T1000 (cell line): ENCODE measurements at places on chromosomes 7 and 10.

- DNase-seq: no peak
Observed at GRCh38 chr7:4939971-4940728, 18.8 kb downstream of the MMD2 start.

DNA sequence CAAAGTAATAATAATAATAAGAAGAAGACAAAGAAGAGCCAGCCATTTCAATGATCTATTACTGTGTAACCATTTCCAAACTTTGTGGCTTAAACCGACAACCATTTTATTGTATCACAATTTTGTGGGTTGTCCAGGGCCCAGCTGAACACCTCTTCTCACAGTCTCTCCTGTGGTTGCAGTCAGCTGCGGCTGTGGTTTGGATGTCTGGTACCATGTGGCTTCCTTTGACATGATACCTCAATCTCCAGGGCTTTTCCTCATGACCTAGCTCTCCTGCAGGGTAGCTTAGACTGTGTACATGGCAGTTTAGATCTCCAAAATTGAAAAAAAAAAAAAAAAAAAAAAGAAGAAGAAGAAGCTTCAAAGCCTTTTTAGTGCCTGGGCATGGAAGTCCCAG lies 72.6 kb upstream of the NFKB2 start:
- DNase-seq: no peak

- DNase-seq: no peak
Observed at GRCh38 chr10:46538155-46538554, 18.3 kb downstream of the GPRIN2 start.

DNA sequence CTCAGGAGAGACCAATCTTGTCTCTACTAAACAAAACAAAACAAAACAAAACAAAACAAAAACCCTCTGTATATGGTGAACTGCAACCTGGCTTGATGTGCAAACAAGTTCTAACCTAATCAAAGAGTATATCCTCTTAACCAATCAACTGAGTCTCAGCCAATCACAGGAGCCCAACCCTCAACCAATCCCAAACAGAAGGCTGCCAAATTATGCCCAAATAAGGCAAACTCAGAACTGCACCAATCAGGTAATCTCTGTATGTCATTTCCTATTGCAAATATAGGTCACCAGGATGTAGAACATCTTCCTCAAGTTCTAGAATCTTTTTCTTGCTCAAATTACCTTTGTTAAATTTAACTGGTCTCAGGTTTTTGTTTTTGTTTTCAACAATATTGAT lies 5.2 kb downstream of the FAM133B start:
- DNase-seq: no peak

DNA sequence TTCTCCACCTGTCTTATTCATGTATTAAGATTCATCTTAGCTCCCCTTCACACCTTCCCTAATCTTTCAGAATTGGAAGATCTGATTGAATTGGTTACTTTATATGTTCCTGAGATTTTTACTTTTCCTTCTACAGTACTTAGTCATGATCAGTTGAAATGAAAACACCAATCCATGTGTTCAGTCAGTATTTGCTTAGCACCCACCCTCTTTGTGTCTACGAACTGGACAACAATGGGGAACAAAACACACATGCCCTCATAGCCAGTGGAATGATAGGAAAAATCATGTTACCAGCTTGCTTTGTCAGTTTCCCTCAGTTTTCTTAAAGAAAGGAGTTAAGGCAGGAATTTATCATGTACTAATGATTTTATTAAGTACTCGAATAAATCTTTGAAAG lies 2.0 kb downstream of the MASTL start:
- no peak for DNase-seq

DNA sequence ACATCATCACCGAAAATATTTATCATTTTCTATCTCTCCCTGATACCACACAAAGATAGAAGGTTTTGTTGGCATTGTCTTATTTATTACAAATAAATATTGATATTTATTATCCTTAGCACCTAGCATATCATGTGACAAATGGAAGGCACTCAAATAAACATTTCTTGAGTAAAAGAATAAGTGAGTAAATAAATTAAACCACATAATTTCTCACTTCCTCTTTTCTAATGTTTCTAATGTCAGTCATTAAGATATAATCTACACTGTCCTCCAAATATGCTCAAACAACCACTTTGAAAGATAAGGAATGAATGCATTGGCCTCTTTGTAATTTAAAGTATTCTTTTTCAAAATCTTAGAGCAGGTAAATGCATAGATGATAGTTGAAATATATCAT lies 1027.8 kb upstream of the LRRTM3 start:
- no peak for DNase-seq

GRCh38 chr7:128030654-128031611 lies at the start of gene LRRC4:
TSS of gene LRRC4 (minus strand) at chr7:128031437. CDS start at chr7:128030640, 797 bp downstream.
- DNase-seq: no peak

GRCh38 chr7:135386181-135386580 lies 123.7 kb downstream of the CNOT4 start:
- no peak for DNase-seq

DNA sequence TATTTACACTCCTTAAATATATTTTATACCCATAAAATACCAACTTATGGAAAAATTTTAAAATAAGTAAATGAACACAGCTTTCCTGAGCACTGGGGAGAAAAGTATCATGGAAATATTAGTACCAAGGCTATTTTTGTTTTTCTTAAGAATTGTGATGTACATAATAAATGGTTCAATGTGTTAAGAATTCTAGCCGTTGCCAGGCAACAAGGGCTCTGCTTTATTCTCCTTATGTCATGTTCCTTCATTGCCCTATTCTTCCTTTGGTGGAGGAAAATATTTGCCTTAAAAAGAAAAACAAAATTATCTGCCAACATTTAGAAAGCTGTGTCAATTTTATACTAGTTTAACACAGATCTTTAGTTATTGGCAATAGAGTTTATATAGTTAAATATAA lies 2.6 kb upstream of the ZPBP start:
- no peak for DNase-seq
